ENCODE measurements at places on chromosomes 11 and 22.

GRCh38 chr11:84719935-84720577 lies 907.1 kb downstream of the DLG2 start:
- DNase-seq = no peak

DNA sequence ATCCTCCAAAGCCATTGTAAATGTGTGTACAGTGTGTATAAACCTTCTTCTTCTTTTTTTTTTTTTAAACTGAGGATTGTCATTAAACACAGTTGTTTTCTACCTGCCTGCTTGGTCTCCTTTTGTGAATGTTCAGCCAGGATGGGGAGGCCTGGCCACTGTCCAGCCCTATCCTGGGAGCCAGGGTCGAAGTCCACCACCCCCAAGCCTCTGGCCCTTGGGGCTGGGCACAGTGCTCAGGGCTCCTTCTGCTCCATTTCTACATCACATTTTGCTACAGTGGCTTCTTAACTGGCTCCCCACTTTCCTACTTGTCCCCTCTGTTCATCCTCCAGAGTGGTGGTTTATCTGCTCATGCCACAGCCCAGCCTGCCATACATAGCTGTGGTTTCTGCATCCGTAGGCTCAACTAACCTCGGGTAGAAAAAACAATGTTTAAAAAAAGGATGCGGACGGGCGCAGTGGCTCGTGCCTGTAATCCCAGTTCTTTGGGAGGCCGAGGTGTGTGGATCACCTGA lies 2.5 kb upstream of the SMARCB1 start:
- peak; percentile 15 for DNase-seq

- no peak for DNase-seq
Measured at GRCh38 chr11:47044119-47044518, 107.6 kb downstream of the CSTPP1 start.

DNA sequence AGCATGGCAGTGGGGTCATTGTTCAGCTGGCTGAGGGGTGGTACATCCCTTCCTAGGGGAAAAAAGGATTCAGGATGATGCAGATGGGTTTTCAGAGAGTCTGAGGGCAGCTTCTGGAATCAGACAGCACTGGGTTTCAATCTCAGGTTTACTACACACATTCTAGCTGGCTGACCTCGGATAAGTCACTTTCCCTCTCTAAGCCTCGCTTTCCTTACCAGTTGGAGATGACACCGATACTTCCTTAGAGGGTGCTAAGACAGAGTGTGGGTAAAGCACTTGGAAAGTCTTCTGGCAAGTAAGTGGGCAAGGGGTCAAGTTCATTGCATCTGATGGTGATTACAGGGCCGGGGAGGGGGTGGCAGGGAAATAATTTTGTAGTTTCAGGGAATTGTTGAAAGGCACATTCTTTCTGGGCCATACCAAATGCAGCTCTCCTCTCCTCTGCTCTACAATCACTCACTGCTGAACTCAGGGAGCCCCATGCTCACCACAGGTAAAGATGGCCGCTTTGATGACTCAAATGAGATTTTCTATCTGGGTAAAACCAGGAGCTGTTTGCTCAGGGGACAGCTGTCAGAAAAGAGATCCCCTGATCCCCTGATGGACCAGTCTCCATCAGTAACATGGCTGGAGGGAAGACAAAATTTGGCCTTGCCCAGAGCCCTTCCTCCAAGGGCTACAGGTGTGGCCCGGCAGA lies 6.5 kb upstream of the MIAT start:
- DNase-seq = no peak

All from CD4-positive, alpha-beta T cell treated with Interleukin-17A for 1 hour (primary cell).